Activated T-helper 1 cell treated with anti-CD3 and anti-CD28 coated beads, Interleukin-2, amount 50 U/mL, for 16 hours (primary cell): ENCODE measurements at places on chromosomes 2 and 18.

- DNase-seq: no peak
Measured at GRCh38 chr18:44198612-44199284, 481.9 kb upstream of the SETBP1 start.

DNA sequence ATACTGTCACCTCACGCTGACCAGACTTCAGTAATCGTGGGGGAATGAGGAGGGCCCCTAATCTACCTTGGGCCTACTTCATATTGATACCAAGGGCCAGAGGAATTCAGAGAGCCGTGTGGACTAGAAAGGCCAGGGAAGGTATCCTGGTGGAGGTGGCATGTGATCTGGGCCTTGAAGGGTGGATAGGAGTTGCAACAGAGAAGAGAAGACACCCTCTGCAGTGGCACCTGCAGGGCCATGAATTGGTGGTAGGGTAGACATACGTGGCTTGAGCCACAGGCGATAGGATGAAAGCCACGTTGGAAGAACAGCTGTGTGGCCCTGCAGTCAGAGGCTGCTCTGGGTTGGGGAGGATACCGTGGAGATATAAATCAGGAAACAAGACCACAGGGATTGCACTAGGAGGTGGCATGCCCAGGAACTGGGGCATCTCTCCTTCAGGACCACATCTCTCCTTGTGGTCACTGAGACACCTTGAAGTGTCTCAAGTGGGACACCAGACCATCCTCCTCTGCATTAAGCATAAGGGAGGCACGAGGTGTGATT, 141.4 kb downstream of the CYP26B1 start:
- DNase-seq: no peak

GRCh38 chr2:175804122-175804521, 197.9 kb downstream of the LNPK start:
- DNase-seq: no peak

- no peak for DNase-seq
Measured at GRCh38 chr2:223057569-223057968, 5.6 kb downstream of the KCNE4 start.

DNA sequence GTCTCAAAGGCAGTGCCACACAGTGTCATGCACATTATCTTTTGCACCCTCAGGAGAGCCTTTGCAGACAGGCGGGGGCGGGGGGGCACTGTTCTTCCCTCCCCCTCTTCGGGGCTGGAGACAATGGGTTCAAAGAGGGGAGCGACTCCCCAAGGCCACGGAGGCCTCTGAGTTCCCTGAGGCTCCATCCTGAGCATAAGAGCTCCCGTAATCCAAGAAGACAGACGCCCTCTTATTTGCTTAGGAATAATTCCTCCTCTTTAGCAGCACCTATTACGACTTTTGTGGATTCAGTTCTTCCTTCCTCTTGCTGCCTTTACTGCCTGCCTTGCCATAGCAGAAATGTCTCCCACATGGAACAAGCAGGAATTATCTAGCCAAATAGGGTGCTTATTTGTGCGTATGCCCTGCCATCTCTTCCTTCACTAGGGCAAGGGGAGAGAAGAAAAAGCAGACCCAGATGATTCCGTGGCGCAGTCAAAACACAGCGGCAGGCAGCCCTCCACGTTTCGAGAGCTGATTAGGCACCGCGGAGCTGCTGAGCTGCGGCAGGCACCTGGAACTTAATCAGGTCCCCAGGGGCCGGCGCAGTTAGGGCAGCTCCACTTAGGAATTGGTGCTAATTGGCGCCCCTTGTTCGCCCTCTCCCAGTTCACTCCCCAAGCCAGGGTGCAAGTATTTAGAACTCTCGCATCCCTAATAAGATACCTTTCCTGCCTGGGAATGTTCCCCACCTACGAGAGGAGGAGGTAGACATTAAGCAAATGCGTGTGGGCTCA, 233.4 kb upstream of the MYT1L start:
- DNase-seq: no peak

DNA sequence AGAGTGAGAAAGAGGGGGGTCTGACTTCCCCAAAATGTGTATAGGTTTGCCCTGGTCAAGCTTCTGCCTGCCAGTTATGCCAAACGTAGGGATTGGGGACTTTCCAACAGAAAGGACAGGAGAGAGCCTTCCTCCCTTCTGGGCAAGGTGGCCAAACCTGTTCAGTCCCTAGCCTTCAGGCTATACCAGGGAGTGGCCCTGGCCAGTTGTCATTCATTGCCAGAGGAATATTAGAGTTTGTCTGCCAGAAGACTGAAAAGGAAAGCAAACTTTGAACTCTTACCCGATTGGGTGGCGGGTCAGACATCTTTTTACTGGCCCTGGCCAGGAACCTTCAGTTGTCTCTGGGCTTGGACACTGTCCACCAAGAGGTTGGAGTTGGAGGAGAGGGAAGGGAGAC, 22.1 kb downstream of the RAB3GAP1 start:
- DNase-seq: no peak

- no peak for DNase-seq
Measured at GRCh38 chr2:237165405-237166276, 80.0 kb downstream of the COPS8 start.

DNA sequence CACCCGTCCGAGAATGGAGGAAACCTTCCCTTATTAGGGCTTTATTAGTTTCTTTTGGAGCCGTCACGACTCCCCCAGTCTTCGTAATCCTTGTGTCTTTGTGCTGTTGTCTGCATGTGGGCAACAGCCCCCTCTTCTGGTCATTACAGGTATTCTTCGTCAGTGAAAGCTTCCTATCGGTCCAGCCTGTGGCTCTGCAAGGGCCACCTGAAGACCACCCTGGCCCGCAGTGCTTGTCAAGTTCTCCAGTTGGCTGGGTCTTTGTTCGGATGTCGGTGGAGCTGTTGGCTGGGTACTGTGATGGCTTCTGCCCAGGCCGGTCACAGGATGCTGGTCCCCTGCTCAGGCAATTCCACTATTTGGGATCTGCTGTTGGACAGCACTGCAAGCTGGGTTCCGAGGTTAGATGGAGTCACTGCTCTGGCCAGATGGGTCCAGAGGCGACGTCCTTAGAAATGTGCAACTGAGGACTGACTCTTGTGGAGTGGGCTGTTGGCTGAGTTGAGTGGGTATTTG, 19.2 kb downstream of the E2F6 start:
- no peak for DNase-seq

DNA sequence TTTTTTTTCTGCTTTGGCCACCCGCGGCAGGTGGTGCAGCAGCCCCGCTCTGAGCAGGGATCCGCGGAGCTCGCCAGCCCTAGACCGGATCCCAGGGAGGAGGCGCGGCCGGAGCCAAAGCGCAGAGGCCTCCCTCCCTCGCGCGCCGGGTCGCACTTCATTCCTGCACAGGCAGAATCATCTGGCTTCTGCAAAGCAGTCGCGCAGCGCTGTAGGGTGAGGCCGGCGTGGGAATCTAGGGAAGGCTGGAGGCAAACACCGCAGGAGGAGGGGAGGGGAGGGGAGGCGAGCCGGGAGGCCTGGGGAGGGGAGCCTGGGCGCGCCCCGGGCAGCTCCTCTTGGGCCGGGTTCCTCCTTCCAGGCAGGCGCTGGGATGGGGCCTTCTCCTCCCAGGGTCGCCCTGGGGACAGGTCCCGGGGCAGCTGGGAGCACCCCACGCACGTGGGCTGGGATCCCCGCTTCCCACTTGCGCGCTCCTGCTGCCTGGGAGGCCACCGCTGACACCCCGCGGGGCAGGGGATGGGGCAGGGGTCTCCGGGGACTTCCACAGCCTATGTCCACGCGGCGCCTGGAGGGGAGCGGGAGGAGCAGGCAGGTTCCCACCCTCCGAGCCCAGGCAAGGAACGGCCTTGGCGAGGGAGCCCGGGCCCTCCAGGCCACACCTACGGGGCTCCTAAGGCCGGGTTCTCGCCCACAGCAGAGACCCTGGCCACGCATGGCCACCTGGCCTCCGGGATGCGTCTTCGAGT, 45.0 kb downstream of the MBP start:
- no peak for DNase-seq

DNA sequence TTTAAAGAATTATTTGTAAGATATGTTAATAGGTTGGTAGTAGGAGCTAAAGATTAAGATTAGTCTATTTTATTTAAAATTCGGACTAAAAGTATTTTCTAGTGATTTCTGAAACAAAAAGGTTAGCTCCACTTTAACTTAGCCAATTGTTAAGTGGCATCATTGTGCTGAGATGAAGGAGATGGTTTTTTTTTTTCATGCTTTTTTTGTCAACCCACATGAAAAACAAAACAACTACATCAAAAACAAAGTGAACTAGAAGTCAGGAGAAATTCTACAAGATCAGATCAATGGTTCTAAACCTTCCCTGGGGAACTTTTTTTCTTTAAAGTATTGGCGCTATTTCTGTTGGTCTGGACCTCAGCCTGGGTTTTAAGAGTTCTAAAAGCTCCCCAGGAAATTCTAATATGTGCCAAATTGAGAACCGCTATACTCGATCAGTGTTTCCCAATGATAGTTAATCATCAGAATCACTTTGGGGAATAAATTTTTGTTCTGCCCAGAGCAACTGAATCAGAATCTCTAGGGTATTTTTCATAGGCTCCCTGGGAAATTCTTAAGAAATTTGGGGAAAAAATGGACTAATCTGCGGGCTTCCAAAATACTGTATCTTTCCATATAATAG, 2.3 kb downstream of the ZC3H6 start:
- no peak for DNase-seq

- no peak for DNase-seq
Measured at GRCh38 chr2:15141211-15141610, 419.9 kb downstream of the NBAS start.

GRCh38 chr2:182594286-182594685, 121.8 kb upstream of the DNAJC10 start:
- no peak for DNase-seq

- no peak for DNase-seq
Measured at GRCh38 chr2:16007167-16007934, 67.0 kb downstream of the MYCN start.

DNA sequence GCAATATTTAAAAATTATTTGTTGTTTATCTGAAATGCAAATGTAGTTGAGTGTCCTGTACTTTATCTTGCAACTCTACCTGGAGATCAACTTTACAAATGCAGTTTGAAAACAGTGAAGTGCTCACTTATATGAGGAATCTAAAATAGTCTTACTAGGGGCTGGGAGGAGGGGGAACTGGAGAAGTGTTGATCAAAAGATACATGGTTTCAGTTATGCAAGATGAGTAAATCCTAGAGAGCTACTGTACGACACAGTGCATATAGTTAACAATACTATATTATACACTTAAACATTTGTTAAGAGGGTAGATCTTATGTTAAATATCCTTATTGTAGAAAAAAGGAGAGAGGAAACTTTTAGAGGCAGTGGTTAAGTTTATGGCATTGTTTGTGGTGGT, 241.9 kb downstream of the BCL11A start:
- no peak for DNase-seq
